Thoracic aorta (tissue), 2 donors: ENCODE measurements at places on chromosomes 2 and 18. TPM values are rescaled to one million over a fixed set of nuclear protein-coding genes. Genes with fewer than 3 reads are reported as not detected.
A peak's percentile ranks its signal among the peaks of the same experiment; 100 is the strongest.

DNA sequence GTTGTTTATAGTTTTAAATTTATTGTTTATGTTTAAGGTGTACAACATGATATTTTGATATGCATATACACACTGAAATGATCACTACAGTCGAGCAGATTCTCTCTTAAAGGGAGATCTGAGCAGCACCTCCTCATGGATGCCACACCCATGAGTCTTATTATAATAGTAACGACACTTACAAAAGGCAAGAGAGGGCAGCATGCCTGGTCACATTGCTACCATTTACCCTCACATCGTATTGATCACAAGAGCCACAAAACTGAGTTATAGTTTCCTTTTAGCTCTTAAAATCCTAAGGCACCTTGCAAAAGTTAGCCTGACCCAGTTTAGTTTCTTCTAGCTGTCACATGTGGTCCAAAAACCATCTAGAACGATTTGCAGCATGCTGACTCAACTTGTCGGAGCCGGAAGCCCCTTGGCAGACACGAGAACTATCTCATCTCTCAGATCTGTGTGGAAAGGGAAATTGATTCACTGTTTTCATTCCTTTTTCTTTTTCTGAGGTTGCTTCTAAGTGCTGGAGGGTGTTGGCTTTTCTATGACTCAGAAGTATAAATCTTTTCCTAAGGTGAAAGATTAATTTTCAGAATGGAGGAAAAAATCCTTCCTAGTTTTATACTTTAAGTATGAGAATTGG is 85.3 kb downstream of the CDC42EP3 start:
- peak; percentile 19 for DNase-seq

DNA sequence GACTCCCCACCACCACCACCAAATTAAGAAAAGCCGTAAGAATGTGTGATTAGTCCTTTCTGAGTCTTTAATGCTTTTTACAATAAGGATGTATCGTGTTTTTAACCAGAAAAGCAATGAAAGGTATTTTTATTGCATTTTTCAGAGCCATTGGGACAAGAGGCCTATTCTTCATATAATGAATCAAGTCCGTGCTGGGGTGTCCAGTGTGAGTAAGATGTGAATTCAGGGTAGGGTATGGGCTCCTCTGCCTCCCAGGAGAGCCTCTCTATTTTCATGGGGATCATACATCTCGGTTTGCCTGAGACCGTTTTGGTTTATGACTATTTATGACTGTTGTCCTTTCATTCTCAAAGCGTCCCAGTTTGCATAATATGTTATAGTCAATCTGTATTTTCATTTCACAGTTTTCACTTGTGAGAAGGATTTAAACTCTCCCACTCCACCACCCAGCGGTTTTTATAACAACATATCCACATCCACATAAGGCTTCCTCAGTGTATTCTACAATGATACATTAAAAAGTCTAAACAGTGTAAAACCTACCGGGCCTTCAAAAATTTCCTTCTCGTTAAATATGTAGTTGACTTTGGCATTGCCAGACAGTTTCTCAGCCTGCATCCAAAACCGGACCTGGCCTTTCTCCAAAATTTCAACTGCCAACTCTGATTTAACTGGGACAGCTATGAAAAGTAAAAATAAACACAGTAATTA is 80.8 kb upstream of the LPIN2 start:
- DNase-seq: no peak

The ACVR1C gene
- 0.41 TPM for total RNA-seq

DNA sequence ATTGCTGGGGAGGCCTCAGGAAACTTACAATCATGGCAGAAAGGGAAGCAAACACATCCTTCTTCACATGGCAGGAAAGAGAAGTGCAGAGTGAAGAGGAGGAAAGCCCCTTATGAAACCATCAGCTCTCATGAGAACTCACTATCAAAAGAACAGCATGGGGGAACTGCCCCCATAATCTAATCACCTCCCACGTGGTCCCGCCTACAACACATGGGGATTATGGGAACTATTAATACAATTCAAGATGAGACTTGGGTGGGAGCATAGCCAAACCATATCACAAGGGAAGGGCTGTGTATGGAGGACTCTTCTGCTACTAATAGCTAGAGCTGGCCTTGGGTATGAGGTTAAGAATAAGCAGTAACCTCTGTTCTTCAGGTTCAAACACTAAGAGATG is 8.8 kb upstream of the SETBP1 start:
- no peak for DNase-seq

DNA sequence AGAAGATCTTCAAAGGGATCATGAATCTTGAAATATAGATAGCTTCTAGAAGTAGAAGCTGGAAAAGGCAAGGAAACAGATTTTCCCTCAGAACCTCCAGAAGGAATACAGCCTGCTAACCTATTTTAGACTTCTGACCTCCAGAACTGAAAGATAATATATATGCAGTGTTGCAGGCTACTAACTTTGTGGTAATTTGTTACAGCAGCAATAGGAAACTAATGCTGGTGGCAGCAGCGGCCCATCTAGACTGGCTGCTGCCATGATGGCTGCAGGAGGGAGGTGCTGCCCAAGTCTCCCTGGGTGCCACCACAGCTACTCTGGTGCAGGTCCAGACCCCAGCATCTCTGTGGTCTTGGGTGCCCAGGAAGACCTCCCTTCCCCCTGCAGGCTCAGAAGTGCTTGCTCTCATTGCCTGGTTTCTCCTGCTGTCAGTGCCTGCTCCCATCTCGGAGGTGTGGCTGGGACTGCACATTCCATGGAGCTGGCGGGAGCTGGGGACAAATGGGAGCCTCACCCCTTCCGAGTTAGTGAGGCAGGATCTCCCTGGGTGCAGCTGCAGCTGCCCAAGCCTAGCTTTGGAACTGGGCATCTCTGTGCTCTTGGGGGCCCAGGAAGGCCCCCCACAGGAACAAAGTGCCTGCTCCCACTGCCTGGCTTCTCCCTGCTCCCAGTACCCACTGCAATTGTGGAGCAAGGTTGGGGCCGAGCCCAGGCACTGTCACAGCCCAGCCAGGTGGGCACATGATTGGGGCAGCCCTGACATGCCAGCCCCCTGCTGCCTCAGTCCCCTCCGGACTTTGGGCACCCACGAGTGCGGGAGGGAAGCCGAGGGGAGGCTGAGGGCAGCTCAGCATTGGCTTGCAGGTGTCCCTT is 18.1 kb upstream of the CCDC88A start:
- DNase-seq: no peak

- no peak for DNase-seq
These were observed 15.0 kb downstream of the PRKAG3 start for GRCh38 chr2:218816561-218817011.

The CRYBA2 gene
- not detected for total RNA-seq

DNA sequence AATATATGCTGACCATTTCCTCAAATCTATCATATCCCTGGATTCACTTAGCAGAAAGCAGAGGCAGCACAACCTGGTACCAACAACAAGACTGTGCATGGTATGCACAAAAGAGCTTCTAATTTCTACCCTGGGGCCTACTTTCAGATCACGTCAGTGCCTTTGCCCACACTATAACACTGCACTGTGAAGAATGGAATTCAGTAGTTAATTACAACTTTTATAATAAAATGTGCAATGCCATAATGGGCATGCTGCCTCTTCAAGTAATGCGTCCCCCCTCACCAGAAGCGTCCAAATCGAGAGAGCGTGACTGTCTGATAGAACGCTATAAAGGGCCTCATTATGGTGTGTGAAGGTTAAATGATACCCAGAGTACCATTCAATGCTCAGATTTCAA is 328.1 kb upstream of the PKDCC start:
- DNase-seq: no peak

- DNase-seq: no peak
These were observed 493.0 kb upstream of the ACVR2A start for GRCh38 chr2:147351784-147352183.

GRCh38 chr2:240791821-240792628 is 28.0 kb downstream of the KIF1A start:
- DNase-seq: no peak

DNA sequence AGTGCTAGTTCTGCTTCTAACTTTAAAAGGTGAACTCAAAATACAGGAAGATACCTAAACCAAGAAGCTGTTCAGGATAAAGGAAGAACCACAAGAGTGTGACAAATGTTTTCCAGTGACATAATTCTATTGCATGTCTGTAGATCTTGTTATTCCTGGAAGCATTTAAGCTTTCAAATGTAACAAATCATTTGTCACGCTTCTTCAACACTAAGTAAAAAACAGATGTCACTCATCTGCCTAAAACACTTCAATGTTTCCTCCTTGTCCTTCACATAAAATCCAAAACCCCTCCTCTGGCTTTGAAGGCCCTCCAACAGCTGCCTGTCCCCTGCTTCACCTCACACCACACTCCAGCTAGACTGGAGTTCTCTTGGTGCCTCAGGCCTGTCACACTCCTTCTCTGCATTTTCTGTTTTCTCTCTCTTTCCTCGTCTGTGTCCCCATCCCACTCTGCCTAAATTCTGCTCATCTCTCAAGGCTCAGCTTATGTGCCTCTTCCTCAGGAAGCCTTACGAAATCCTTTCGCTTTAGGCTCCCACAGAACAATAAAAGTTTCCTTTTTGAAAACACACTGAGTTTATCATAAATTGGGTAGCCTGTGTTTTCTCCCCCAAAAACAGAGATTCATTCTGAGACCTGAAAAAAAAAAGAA is 6.4 kb upstream of the CLEC4F start:
- no peak for DNase-seq

- DNase-seq: no peak
These were observed 79.7 kb upstream of the CYTIP start for GRCh38 chr2:157523270-157524247.

The EVA1A gene
- total RNA-seq: 1.1 TPM

DNA sequence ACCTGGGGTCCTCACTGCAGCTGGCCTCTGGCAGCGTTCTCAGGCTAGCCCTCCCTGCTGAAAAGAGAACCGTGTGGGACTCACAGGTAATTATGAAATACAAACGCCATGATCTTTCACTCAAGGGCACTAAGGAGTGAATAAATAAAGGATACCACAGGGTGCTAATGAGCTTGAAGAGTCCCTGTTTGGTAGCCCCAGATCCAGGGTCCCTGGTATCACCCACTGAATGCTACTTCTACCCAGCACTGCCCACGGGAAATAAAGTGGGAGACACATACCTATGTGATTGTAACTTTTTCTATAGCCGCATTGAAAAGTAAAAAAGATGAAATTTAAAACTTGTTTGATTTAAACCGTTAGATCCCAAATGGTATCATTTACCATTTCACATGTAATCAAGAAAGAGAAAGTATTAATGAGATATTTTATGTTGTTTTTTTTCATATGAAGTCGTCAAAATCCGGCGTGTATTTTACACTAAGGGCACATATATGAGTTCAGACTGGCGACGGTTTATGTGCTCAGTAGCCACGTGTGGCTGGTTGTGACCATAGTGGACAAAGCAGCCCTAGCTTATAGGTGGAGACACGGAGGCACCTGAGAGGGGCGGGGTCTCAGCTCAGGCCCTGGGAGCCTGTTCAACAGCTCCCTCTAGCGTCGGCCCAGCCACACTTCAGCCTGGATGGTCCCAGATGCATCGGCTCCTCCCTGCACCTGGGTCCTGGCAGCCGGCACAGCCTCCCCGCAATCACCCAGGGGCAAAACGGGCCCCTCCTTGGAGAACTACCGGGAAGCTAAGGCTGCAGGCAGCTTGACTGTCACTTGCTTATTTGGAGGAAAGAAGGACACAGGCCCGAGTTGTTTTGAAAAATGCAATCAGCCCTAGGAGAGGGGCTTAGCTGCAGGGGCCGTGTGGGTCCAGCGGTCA is 39.2 kb downstream of the ODC1 start:
- DNase-seq: no peak

- no peak for DNase-seq
These were observed 70.9 kb downstream of the CHRNA1 start for GRCh38 chr2:174693344-174693743.

The KCNG2 gene
- total RNA-seq: not detected

DNA sequence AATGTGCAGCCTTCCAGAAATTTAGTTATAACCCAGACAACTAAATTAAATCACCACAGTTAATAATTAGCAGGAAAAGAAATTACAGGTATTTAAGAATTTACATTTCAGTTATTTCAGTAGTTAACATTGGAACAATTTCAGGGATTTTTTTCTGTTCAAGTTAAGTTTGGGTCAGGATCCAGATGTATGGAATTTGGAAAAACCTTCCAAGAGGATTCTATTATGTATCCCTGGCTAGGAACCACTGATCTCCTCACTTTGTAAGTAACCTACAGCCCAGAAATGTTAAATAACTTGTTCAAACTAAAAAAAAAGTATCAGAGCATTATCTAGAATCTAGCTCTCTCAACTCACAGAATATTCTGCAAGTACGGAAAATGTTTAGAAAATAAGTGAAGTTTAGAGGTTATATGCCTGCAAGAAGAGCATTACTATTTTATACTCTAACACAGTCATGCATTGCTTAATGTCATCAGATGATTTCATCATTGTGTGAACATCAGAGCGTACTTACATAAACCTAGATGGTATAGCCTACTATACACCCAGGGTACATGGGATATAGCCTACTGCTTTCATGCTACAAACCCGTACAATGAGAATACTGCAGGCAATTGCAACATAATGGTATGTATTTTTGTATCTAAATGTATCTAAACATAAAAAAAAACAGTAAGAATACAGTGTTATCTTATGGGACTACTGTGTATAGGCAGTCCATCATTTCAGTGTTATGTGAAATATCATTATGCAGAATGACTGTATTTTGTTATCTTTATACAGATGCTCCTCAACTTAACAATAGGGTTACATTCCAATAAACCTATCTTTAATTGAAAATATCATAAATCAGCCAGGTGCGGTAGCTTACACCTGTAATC is 6.1 kb downstream of the NCKAP1 start:
- DNase-seq: no peak

The KANSL1L gene
- total RNA-seq: 77.2 TPM

The GREB1L gene
- 20.0 TPM for total RNA-seq

GRCh38 chr2:130252880-130253645 is 54.8 kb upstream of the TUBA3E start:
- DNase-seq: no peak

DNA sequence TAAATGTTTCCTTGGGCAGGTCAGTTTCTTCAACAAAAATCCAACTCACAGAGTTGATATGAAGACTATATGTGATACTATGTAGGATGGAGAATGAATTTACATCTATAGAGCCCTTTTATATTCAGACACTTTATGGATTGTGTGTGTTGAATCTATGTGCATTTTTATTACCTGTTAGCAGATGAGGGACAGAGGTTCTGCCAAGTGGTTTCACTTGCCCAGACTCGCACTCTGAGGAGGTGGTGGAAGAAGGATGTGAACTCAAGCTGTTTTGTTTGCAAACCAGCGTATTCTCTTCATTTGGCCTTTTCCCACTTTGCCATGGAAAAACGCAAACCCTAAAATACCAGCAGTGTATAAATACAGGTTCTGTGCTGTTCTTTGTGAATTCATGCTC is 237.6 kb downstream of the TDRD15 start:
- DNase-seq: no peak
